ENCODE measurements at places on chromosomes 7 and 10.

DNA sequence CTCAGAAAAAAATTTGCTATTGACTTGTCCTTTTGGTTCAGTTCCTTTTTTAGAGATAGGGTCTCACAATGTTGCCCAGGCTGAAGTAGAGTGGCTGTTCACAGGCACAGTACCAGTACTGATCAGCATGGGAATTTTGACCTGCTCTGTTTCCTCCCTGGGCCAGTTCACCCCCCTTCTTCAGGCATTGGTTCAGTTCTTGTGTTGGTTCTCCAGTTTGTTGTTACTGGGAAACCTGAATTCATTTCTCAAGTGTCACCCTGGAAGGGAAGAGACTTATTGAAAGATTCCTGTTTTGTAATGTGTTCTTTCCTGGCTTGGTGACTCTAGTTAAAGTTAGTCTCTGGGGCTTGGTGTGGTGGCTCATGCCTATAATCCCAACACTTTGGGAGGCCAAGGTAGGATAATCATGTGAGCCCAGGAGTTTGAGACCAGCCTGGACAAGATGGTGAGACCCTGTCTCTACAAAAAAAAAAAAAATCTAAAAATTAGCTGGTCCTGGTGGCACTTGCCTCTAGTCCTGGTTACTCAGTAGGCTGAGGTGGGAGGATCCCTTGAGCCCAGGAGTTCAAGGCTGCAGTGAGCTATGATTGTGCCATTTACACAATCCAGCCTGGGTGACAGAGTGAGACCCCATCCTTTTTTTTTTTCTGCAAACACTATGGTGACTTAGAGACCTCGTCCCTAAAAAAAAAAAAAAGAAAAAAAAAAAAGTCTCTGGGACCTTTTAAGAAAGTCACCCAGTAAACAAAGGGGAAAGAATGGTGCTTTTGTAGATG, 52.7 kb downstream of the CNNM2 start:
- no peak for DNase-seq

DNA sequence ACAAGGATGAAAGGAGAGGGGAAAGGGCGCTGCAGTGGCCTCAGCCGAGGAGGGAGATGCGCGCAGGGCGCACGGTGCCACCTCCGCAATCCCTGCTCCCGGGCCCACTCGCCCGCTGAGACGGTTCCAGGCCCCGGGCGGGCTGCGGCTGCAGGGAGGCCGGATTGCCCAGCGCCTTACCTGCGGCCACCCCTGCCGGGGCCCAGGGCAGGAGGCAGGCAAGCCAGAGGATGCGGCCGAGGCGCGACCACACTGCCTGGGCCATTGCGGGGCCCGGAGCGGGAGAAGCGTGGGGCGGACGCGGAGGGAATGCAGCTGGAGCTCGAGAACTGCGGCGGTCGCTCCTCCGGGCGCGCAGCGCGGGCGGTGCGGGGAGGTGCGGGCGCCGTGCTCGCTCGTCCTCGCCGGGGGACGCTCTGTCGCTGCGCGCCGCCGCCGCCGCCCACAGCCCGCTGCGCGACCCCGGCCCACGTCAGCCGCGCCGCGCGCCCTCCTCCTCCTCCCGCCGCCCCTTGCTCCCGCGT, at the start of gene TMEM130:
TSS of gene TMEM130 (minus strand) at position 418 of the 524 bp plus-strand sequence. CDS start at position 265, 153 bp downstream.
- no peak for DNase-seq

GRCh38 chr7:41199136-41199535, 503.8 kb downstream of the INHBA start:
- no peak for DNase-seq

GRCh38 chr7:38178695-38179344, 775 bp downstream of the STARD3NL start:
- DNase-seq = no peak

- no peak for DNase-seq
These were observed 42.9 kb downstream of the MKLN1 start for GRCh38 chr7:131370523-131370968.

DNA sequence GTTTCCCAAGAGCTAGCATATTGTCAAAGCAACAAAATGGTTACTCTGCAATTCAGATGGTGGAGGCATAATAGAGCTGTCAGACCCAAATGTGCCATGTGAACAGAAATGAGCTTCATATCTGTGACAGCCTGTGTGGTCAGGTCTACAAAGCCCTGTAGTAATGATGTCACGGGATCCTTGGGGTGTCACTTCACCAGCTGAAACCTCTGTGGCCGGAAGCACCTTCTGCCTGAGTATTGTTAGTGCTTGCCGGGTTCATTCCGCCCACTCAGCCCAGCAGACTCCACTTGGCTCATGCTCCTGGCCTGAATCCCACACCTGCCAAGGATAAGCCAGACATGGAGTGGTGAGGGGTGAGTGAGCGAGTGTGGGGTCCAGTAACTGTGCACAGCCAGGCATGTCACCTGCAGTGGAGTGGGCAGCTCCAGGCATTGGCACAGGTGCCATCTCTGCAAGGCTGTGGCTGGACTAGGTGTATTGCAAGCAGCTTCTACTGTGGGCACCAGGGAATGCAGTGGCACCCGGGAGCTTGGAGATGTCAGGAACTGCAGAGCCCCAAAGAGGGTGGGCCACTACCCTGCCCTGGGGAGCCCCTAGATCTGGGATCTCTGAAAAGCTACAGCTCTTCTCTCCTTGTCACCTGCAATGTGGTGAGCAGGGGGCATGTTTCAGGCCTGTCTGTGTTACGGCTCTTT, 341.9 kb upstream of the CHRM2 start:
- DNase-seq = no peak

DNA sequence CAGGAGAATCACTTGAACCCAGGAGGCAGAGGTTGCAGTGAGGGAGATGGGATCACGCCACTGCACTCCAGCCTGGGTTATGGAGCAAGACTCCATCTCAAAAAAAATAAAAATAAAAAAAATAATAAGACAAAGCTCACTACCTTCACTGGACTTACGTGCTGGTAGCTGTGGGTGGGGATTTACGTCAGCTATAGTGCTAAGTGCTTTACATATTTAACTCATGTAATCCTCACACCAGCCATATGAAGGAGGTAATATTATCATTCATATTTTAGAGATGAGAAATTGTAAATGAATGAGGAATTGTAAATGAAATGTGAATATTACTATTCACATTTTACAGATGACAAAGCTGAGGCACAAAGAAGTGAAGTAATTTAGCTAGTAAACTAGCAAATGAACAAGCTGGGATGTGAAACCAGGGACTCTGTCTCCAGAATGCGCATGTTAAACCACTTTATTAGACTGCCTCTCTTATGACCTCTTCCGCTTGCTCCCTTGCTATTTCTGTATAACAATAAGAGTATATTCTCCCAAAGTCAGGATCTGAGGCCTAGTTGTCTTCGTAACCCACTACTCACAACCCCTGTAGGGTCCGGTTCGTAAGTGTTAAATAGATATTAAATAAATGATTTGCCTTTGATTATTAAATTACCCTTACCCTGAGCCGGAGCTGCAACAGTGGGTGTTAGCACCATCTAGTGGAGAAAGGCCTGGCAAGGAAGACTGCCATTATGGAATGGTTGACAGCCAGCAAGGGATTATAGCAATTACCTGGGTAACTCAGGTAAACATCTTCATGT, 70.2 kb downstream of the HTR7 start:
- DNase-seq = no peak

Data from cerebellar nuclear complex (tissue), 1 donor.